ENCODE measurements at places on chromosomes 13 and 19.

DNA sequence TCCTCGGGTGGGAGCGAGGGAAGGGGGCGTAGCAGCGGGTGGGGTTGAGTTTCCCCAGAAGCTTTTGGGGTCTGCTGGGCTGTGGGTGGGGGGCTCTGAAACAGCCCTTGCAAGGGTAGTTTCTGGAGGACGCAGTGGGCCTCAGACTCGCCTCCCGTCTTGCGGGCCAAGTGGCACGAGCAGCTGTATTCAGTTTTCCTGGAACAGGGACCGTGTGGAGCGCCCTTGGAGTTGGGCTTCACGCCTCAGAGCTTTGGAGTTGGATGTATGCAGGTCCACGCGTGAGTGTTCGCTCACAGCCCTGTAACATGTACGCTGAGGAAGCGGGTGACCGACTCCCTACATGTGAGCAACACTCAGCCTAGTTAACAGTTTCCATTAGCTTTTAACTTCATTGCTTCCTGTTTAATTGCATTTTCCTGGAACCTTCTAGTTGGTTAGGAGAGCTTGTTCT is 603 bp downstream of the TM9SF2 start:
- no peak for DNase-seq

DNA sequence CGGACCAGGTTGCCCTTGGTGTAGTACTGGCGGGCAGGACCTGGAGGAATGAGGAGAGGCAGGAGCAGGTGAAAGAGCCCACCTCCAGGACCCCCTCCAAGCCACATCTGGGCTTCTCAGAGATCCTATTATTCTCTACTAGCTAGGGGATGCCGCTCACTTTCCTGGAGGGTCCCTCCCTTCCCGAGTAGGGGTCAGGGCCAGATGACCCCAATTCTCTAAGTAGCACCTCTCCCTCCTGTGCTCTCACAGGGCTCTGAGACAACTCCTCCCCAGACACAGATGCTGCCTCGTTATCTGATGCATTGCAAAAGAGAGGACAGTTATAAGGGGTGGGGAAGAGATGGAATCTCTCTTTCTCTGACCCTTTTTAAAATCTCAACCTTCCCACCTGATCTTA is 22.9 kb downstream of the GP6 start:
- DNase-seq: no peak

- DNase-seq: peak; percentile 44
These were observed 57.4 kb downstream of the ZNF728 start for GRCh38 chr19:22945560-22945959.

GRCh38 chr13:27281420-27281819 is 10.8 kb downstream of the RASL11A start:
- DNase-seq: no peak

- no peak for DNase-seq
These were observed 10.4 kb downstream of the SPINT2 start for GRCh38 chr19:38274739-38275138.

GRCh38 chr13:45422731-45423292 is 4.6 kb upstream of the SLC25A30 start:
- DNase-seq: no peak

DNA sequence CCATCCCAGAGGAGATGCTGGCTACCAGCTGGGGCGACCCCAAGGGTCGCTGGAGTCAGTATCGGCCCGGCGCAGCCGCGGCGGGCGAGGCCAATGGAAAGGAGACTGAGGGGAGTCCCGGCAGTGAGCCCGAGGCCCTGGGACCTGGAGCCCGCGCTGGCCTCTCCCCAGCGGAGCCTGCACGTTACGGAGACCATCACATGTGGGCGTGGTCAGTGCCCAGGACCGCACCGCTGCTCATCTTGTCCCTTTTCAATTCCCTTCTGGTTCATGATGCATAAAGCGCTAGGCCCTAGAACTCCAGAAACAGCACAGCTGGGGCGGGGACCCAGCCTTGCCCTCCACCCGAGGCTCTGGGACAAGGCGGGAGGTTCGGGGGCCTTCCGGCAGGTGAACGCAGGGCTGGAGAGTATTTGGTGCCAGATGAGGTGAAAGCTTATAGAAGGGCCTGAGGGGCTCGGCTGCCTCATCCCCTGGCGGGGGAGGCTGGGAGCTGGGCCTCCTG is 8.0 kb downstream of the C19orf25 start:
- no peak for DNase-seq

DNA sequence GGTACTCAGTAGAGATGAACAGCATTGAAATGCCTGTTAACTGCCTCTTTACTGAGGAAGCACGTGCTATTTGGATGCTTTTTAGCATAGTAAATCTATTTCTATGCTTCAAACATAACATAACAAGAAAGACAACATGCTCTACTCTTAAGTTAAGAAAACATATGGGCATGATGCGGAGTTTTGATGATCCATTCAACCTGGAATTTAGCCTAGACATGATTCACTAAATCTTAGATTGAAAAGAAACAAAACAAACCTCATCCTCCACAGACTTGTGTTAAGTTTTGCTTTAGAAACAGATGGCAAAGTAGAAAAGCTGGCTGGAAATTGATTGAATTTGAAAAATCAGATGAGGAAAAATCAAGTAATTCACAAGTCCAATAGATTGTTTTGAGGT is 593.8 kb downstream of the OLFM4 start:
- DNase-seq: no peak

DNA sequence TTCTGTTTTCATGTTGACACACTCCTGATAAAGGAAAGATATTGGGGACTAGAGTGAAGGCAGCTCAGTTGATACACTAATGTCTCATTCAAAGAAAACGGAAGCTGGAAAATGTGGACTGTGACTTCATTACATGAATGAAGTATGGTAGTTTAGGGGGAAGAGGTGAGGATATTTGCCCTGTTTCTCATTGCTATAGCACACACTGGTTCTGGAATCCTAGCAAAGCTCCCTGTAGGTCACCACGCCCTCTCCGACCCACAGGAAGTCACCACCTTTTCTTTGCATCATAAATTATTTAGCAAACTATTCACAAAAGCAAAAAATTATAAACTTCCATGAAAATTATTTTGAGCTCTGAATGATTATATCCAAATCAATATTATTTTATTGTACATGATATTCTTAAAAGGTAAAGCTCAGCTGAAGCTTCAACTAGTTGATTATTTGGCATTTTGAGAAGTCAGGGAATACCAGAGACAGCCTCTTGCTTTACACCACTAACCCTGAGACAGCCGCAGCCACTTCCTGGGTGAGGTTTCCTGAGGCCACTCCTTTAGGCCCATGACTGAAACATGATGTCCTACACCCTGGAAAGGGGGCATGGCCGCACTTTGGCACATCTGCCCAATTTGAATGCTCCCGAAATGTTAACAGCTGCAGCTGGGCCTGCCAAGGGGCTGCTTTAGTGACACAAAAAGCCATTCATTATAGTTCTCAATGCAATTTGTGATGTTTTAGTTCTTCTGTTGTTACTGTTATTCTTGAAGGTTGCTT is 50.0 kb upstream of the WDFY2 start:
- DNase-seq: no peak

- peak; percentile 52 for DNase-seq
These were observed 9.1 kb downstream of the MYDGF start for GRCh38 chr19:4660993-4661392.

DNA sequence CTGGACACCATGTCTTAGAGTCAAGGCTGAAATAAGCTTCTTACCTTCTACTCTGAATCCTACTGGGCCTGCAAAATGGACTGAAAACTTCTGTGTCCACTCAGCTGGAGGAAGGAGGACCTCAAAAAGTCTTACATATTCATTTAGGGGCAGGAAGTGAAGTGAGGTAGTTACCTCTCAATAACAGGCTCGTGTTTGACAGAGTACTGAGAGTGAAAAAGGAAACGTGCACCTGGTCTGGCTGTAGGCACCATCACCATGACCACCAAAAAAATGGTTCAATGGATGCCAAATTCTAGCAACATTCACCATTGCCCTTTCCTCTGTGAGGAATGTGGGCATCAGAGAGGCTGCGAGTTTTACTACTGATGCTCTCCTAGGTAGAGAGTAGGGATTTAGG is 176.2 kb downstream of the RFC3 start:
- no peak for DNase-seq

DNA sequence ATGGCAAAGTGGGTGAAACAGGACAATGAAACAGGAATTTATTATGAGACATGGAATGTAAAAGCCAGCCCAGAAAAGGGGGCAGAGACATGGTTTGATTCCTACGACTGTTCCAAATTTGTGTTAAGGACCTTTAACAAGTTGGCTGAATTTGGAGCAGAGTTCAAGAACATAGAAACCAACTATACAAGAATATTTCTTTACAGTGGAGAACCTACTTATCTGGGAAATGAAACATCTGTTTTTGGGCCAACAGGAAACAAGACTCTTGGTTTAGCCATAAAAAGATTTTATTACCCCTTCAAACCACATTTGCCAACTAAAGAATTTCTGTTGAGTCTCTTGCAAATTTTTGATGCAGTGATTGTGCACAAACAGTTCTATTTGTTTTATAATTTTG is 8.6 kb downstream of the CLN5 start:
- DNase-seq: no peak

- DNase-seq: peak; percentile 6
These were observed 28.4 kb upstream of the ZNF681 start for GRCh38 chr19:23787106-23787505.

DNA sequence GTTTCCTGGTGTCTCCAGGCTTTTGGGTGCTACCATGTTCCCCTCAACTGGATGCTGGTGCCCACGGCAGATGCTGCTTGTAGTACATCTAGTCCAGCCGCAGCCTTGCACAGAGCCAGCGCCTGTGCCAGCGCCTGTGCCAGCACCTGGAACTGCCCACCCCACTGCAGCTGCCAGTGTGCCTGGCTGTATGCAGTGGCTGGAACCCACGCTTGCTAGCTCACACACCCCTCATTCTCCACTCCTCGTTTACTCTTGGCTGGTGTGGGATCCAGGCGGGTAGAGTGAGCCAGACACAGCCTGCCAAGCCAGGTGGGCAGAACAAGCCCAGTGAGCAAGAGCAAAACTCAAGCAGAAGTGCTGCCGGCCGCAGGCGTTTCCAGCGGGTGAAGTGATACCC is 428.6 kb downstream of the SLITRK1 start:
- no peak for DNase-seq

DNA sequence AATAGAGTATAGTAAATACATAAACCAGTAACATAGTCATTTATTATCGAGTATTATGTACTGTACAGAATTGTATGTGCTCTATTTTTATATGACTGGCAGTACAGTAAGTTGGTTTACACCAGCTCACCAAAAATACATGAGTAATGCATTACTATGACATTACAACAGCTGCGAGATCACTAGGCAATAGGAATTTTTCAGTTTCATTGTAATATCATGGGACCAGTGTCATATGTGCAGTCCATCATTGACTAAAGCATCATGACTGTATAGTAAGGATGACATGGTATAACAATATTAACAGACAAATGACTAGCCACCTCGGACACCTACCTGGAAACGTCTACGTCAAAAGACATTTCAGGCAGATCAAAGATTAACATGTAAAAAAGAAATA is 33.6 kb downstream of the ATP7B start:
- peak; percentile 11 for DNase-seq

- no peak for DNase-seq
These were observed 962 bp upstream of the TPRX1 start for GRCh38 chr19:47805313-47805712.

DNA sequence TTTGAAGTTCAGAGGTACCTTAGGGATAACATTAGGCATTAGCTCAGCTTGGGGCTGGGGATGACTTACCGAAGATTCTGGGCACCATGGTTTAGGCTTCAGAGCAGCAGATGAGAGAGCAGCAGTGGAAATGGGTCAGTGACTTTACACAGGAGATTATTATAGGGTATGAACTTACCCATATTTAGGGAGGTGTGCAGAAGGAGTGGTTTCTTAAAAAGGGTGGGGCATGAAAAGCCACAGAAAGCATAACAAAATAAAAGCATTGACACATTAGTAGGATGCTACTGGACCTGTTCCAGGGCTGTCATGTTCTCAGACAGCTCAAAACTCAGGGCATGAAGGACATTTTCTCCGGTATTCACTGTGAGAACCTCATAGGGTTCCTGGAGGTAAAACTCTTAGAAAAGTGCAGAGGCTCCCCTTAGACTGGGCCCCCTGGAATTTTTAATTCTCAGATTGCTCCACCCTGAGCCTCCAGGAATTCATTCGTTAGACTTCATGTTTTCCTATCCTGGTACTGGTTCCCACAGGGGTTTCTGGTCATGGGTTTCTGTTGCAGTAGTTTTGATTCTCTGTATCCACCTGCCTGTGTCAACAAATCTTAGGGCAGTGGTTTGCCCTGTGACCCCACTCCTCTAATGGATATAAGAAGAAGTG is 20.7 kb downstream of the IGFL1 start:
- DNase-seq: no peak

DNA sequence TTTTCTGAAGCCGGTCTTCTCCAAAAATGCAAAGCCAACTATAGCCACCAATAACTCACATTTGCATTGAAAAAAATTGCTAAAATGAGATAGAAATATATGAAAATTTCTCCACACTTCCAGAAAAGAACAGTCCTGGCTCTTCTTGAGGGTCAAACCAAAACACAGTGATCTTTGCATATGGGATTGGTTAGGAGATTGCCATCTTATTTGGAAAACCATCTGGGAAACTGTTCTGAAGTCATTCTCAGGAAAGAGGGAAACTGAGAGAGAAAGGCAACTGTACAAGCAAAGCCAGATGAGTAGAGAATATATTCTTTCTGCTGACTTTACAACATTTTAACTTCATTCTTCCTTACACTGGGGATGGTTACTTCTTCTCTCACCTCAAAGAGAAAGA is 54.6 kb downstream of the HSPH1 start:
- no peak for DNase-seq

DNA sequence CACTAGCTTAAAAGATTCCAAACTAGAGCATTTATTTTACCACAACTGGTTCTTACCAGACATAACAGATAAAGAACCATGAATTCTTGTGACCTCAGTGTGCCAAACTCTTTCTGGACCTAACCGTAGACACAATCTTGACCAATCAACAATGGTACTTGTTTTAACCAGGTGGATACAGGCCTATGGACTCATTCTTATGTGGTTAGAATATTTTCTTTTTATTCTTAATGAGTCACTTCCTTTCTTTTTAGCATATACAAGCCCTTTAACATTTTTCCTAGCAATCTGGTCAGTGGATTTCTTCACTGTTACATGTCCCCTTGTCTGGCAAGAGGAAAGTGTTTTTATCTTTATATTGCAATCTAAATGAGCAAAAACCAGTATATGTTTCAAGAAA is 792.1 kb upstream of the SPRY2 start:
- DNase-seq: no peak

DNA sequence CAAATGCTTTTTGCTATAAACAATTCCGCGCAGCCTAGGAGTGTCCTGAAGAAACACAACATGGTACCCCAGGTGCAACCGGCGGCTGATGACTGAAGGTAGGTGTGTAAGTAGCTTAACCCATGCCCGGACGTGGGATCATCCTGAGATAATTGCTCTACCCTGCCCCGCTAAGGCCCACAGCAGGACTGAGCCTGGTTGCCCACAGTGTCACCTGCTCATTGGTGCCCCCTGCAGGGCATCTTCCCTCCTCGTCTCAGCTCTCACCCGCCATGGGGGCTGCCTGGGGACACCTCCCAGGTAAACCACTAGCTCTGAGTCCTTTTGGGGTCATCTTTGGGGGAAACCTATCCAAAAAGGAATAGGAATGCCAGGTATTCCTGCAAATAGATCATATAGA is 22.3 kb downstream of the TMEM161A start:
- DNase-seq: peak; percentile 25

Data from fibroblast of mammary gland (primary cell).